Neural progenitor cell (in vitro differentiated cells): ENCODE measurements at places on chromosomes 2 and 18. TPM values are rescaled to one million over a fixed set of nuclear protein-coding genes. Genes with fewer than 3 reads are reported as not detected.
A peak's percentile ranks its signal among the peaks of the same experiment; 100 is the strongest.

The ALLC gene
- total RNA-seq: not detected in 2 replicates

GRCh38 chr18:78293540-78293939 lies 686.1 kb upstream of the SALL3 start:
- DNase-seq: peak; percentile 13

The PSMA8 gene
- total RNA-seq: not detected in 2 replicates

The SKA1 gene
- 31.4 and 57.2 TPM in 2 replicates for total RNA-seq

The SLC4A5 gene
- total RNA-seq: 1.7 and 2.0 TPM in 2 replicates

GRCh38 chr2:158392687-158393086 lies 63.9 kb downstream of the CCDC148 start:
- DNase-seq: no peak

GRCh38 chr2:120235681-120236080 lies 12.5 kb upstream of the TMEM185B start:
- no peak for DNase-seq

GRCh38 chr2:10326151-10326616 lies 23.5 kb downstream of the HPCAL1 start:
- DNase-seq: no peak

The CFC1B gene
- not detected in 2 replicates for total RNA-seq

The TMSB10 gene
- 1,687 and 2,248 TPM in 2 replicates for total RNA-seq

The ERBB4 gene
- 0.59 and 1.5 TPM in 2 replicates for total RNA-seq

The GREB1L gene
- total RNA-seq: 251 and 278 TPM in 2 replicates

DNA sequence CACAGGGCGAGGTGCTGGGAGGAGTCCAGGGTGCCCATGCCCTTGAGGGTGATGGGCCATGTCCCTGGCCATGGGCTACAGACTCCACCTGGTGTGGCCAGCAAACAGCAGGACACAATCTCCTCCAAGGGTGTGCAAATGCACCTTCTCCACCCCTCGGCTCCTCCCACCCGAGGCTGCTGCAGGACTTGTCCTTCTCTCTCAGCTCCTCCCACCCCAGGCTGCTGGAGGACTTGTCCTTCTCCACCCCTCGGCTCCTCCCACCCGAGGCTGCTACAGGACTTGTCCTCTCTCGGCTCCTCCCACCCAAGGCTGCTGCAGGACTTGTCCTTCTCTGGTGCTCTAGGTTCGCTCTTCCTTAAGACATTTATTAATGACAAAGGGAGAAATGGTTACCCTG lies 57.3 kb upstream of the SNTG2 start:
- DNase-seq: peak; percentile 58

GRCh38 chr18:45251236-45251635 lies 364.0 kb upstream of the SLC14A2 start:
- DNase-seq: no peak

GRCh38 chr2:128375454-128375853 lies 56.8 kb upstream of the HS6ST1 start:
- DNase-seq: no peak

The IL36G gene
- 0.59 and 1.3 TPM in 2 replicates for total RNA-seq

- peak; percentile 16 for DNase-seq
Observed at GRCh38 chr2:22487036-22487435, 897.9 kb upstream of the KLHL29 start.

GRCh38 chr2:119154076-119154475 lies 4.5 kb downstream of the C1QL2 start:
- DNase-seq: no peak

GRCh38 chr18:76546088-76546435 lies 51.0 kb upstream of the ZNF516 start:
- no peak for DNase-seq

DNA sequence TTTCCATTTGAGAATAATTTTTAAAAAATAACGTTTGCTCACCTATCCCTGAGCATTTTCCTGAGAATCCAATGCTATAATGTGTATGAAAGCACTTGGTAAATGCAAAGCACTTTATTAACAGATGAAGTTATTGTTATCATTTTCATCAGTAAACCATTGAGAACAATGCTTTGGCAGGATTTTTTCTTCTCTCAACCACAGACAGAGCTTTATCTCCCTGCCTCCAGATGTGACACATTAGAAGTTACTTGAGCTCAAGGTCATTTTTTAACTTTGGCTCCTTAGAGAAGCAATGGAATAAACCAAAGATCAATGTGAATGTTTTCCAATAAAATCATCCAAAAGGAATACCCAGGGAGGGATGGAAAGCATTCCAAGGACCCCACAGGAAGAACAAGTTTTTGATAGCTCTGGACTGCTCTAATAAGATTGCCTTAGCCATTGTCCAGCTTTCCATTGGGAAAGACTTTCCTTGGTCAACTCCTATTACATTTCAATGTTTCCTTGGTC lies 118.9 kb upstream of the NT5C1B start:
- no peak for DNase-seq

The ALPP gene
- not detected in 2 replicates for total RNA-seq

DNA sequence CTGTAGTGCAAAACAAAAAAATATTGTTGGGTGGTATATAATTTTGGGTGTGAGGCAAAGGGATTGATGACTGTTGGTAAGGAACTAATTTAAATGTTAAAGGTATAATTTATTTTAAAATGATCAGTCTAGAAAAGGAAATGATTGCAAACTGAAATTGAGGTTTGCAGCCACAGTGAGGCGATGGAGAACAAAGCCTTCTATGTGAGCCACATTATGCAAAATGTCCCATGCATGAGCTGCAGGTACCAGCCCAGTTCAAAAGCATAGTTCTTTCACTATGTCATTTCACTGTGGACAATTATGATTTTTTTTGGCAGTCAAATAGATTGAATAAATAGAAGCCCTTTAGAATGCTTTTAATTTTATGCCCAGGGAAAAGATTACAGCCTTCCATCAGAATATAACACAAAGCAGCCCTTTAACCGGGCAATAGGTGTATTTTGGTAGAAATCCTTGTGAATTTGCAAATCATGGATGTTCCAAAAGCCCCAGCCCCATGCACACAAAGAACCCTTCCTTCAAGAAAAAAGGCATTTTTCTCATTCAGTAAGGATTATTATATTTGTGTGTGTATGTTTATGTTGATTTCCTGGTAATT lies 1.7 kb downstream of the MAP2 start:
- peak; percentile 38 for DNase-seq

GRCh38 chr18:79517341-79517740 lies 121.6 kb downstream of the NFATC1 start:
- DNase-seq: no peak

- no peak for DNase-seq
Observed at GRCh38 chr2:1619556-1619955, 124.8 kb downstream of the PXDN start.

DNA sequence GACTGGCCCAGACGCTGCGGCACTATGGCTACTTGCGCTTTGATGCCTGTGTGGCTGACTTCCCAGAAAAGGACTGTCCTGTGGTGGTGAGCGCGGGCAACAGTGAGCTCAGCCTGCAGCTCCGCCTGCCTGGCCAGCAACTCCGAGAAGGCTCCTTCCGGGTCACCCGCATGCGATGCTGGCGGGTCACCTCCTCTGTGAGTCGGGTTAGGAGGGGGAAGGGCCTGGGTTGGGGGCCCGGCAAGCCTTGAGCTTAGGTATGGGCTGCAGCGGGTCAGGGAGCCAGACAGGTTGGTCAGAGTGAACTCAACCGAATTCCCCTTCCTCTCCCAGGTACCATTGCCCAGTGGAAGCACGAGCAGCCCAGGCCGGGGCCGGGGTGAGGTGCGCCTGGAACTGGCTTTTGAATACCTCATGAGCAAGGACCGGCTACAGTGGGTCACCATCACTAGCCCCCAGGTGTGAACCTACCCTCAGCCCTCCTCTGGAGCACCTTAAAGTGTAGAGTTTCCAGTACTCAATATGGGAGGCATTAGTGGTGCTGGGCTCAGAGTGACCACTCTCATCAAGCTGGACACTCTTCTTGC lies 4.9 kb downstream of the ZNF513 start:
- no peak for DNase-seq

The ACMSD gene
- total RNA-seq: not detected in 2 replicates

DNA sequence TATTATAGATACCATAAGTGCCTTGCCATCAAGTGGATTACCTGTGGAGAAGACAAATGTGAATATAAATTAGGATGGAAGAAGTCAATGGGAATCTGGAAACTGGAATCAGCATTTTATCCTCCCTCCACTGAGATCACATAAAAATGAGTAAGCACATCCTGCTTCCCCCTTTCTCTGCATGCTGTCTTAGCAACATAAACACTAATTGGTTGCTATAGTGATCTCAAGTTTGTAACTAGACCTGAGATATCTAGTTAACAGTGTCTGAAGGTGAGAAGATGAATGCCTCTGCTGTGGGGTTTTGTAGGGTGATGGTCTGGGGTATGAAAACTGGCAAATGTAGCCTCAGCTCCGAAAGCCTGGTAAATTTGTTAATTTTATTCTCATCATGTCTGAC lies 1357.5 kb upstream of the CELF4 start:
- no peak for DNase-seq

DNA sequence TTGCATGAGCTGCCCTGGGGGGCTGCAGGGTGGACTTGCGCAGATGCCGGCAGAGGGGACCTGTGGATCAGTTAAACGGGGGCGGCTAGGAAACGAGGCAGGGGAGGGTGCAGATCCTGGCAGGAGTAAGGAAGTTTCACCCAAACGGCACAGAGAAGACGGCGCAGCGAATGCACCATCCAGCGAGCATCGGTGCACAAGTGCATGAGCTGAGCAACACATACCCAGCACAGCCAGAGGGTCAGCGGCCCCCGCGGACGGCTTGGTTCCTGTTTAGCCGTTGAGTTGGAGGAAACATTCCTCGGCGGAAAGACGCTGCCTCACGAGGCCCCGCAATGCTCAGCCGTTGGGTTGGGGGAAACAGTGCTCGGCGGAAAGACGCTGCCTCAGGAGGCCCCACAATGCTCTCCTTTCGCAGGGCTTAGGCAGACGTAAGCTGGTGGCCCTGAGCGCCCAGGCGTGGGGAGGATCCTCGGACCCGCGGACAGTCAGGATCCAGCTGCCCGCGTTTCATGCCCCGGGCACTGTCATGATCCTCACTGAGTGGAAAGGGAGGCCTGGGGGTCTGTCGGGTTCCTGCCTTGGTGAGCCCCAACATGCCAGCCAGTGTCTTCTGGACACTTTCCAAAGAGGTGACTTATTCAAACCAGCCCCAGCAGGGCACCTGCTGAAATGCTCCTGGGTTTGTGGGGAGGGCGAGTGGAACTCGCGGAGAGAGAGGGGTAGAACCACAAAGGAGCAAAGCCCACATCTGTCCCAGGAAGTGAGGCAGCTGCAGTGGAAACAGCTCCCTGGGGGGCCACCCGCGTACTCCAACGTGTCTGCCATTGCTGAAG lies 86.3 kb downstream of the NDUFA10 start:
- no peak for DNase-seq

DNA sequence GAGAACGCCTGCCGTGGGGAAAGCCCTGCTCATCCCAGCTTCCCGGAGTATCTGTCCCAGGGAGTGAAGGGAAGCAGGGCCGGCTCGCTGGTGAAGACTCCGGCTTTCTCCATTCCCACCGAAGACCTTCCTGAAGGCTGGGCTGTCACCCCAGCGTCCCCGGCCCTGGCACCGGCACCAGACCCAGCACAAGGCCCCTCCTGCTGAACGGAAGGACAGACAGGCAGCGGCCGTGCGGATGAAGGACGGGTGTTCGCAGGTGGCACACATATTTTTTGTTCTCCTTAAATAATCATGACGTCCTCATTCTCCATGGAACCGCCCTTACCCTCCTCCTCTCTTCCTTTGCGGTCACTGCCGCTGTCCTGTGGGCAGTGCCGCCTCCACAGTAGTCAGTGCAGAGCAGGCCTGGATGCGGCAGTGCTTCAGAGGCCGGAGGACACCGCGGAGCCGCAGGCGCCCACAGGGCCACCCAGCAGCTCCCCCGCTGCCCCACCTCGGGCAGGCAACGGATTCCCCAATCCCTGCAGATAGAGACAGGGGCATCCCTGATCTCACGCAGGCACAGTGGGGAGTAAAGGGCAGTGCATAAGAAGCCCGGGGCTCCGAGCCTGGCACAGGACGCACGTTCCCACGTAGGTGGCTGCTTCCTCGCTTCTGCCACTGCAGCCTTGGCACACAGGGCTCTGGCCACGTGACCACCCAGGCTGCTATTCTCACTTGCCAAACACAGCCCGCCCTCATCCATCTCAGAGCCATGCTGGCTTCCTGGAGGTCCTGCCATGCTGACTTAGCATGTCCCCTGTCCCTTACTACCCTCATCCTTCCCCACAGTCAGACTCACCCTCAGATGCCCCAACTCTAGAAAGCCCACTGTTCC lies 229.7 kb downstream of the EIPR1 start:
- DNase-seq: no peak

DNA sequence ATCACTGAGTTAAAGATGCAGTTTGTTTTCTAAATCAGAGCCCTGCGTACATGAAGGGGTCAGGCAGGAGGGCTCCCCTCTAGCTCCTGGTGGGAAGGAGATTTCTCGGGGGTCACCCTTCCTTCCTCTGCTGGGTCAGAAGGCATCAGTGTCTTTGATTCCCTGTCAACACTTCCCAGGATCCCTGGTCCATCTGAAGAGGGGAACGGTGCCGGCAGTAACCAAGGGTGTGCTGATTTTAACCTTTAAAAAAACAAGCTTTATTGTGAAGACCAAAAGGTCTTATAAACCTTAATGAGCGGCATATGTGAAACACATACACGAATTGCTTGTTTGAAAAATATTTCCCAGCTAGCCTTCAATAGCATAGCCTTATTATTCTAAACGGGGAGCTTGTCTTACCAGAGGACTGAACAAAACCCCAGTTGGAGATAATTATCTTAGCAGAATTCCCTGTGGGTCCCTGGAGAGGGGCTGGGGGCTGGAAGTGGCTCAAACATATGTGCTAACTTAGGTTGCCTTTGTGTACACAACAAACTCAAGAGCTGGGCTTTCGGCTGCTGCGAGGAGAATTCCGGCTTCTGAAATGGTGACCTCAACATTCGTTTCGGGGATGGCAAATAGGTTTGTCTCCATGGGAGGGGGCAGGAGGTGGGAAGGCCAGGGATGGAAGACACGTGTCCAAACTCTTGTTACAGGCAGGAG lies 114.9 kb upstream of the MYCN start:
- DNase-seq: peak; percentile 47

The THUMPD2 gene
- total RNA-seq: 12.4 and 21.8 TPM in 2 replicates
